Fibroblast of gingiva (primary cell): ENCODE measurements at places on chromosomes 3 and 15.
A peak's percentile ranks its signal among the peaks of the same experiment; 100 is the strongest.

- DNase-seq: no peak
Measured at GRCh38 chr3:184005941-184006507, 11.7 kb downstream of the ABCC5 start.

DNA sequence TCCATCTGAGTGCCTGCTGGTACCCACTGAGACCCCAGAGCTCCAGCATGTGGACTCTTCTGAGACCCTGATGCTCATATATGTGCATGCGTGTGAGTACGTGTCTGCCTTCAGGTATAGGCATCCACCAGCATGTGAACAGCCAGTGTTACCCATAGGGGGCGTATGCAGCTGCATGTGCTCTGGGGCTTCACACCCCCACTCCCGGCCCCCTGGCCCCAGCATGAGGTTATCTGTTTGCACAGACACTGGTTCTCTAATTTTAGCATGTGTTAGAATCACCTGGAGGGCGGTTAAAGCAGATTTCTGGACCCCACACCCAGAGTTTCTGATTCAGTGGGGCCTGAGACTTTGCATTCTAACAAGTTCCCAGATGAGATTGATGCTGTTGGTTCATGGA lies 824 bp upstream of the CILP start:
- no peak for DNase-seq

GRCh38 chr3:36729204-36730056 lies 34.9 kb downstream of the DCLK3 start:
- DNase-seq: peak; percentile 54

DNA sequence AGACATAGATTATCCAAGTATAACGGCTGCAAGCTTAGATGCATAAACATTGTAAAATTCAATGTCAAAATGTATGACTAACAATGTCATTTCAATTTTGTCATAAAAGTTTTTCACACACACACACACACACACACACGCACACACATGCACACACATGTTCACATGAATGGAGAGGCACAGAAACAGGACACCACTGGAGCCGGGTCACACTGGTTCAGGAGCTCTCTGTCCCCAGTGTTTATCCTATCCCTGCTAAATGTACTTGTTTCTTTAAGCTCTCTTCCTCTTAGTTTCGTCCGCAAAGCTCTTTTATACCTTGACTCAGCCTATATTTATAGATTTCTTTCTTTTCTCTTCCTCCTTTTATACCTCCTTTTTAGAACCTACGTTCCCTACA lies 249.9 kb downstream of the CADPS start:
- DNase-seq: no peak

GRCh38 chr15:99481113-99481950 lies 84.5 kb upstream of the MEF2A start:
- DNase-seq: no peak
